ENCODE measurements at places on chromosomes 3 and 15.
A peak's percentile ranks its signal among the peaks of the same experiment; 100 is the strongest.

DNA sequence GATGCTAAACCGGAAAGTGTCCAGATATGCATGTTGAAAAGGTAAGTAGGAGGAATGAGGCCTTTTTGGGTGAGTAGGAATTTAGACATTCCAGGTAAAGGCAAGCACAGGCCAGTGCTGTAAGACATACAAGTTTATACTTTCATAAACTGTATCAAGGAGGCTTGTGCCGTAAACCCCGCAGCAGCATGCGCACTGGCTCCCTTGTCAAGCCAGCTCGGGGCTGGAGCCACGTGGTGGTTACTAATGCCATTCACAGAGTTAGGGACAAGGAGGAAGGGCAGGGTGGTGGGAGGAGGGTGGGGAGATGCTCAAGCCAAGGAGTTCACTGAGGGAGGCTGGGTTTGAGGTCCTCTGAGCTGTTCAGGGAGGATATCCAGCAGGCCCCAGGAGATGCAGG lies 35.8 kb downstream of the PLD1 start:
- no peak for DNase-seq

DNA sequence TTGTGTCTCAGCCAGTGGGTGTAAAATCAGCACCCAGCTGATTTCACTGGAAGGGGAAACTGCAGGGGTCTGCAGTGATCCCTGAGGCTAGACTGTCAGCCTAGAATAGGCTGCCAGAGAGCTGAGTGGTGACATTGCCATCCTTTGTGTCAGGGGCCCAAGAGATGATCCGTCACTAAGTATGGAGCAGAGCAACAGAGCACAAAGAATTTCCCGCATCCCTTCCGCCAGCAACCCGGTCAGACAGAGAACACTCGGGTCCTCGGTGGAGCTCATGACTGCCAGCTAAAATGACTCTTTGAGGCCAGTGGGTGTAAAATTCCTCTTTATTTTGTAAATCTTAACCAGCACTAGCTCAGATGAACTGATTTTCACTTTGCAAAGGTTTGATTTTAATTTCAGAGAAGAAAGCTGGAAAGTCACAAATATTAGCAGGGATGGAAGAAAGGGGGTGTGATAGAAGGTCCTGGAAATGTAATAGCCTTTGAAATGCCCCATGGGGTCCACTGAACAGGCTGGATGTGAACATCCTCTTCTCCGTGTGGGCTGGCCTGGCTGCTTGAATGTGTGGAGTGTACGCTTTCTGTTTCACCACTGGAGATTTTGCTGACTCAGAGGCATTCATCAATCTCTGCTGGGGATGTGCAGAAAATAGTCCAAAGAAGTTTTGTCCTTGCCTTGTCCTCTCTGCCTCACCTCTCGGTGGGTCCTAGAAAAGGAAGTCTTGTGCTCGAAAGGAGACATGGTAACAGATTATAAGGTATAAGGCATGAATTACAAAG lies 138.8 kb downstream of the SV2B start:
- no peak for DNase-seq

- no peak for DNase-seq
Measured at GRCh38 chr3:87044846-87045245, 53.9 kb upstream of the VGLL3 start.

- no peak for DNase-seq
Measured at GRCh38 chr3:183370391-183370790, 58.0 kb downstream of the MCF2L2 start.

GRCh38 chr15:58544756-58545155 lies 113.0 kb downstream of the LIPC start:
- no peak for DNase-seq

DNA sequence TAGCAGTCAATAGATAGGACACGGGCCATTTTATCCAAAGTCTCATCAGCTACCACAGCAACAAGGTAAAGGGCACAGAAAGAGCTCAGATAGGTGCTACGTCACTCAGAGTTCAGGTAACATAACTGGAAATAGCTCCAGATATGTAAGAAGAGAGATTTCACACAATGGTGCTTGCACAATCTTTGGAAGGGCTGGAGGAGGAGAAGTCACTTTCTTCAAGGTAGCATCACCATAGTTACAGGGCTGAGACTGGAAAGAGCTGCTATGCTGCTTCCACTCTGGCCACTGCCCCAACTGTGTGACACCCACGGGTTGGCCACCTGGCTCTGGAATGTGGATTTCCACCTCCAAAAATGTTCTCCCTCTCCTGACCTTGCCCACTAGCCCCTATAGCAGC lies 448.8 kb upstream of the THBS1 start:
- DNase-seq: no peak

DNA sequence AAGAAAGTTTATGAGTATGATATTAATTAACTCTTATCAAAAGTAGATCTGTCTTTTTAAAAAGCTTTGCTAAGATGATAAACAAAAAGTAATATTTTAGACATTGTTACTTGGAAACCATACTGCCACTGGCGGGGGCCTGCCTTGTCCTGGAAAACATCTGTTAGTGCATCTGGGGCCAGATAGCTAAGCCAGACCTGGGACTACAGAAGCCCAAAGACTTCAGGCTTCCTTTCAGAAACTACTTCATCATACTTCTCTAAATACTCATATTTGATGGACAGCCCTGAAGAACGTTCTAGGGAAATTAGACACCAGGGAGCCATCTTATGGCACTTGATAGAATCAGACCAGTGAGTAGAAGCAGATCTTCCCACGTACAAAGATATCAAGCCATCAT lies 795.4 kb upstream of the SEMA6D start:
- DNase-seq: no peak

DNA sequence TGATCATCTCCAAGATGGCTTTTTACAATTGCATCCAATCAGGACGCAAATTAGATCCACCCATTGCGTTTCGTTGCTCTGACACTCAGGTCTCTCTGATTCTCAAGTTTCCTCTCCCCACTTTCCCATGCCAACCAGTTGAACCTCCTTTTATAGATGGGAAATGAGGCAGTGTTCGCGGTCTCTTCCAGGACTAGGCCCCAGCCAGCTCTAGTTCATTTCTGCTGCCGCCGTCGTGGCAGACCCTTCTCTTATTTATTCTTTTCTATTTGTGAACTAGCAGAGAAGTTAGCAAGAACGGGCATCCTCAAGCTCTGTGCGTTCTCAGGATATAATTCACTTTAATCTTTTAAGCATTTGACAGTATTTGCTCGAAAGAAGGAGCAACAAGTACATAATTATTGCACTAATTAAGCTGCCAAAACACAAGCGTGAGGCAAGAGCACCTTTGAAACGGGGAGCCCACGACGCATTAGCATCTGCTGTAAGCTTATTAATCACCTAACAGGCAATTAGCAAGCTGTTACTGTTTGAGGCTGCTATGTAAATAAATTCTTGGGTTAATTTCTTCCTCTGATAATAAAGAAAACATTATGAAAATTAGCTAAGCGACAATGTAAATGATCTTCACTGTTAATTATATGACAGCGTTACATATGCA lies 246.4 kb upstream of the TLE3 start:
- DNase-seq: no peak

- DNase-seq: peak; percentile 4
Measured at GRCh38 chr15:61748529-61748928, 311.7 kb downstream of the VPS13C start.

- DNase-seq: no peak
Measured at GRCh38 chr3:17398959-17399551, 343.4 kb downstream of the TBC1D5 start.

GRCh38 chr3:14300721-14301399 lies 101.5 kb upstream of the SLC6A6 start:
- DNase-seq: no peak

DNA sequence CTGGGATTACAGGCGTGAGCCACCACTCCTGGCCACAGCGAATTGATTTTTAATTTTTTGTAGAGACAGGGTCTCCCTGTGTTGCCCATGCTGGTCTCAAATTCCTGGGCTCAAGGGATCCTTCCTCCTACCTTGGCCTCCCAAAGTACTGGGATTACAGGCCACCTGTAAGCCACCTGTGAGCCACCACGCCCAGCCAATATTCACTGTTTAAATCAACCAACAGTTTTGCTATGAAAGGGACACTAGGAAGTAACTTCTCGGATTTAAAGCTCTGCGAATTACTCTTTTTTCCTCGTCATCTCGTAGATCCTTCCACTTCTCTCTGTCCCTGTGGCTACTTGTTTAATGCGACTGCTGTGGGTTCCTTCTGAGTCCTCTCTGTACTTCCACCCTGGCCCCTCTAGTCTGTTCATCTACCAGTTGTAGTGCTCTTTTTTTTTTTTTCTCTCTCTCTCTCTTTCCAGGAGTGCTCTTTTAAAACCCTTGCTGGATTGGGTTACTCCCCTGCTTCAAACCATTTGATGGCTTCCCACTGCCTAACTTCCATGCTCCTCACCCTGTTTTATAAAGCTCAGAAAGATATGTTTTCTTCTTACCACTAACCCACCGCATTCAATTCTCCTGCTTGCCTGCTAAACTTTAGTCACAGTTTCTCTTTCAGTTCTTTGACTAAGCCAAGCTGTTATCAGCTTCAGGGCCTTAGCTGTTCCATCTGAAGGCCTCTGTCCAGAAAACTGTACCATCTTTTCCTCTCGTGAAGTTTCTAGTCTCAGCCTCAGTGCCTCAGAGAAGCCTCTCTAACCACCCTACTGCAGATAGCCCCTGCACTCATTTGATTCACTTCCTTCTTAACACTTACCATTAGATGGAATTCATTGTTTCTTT lies 12.4 kb downstream of the RTF1 start:
- no peak for DNase-seq

GRCh38 chr3:11569156-11569741 lies 74.5 kb downstream of the VGLL4 start:
- no peak for DNase-seq

GRCh38 chr15:58593870-58594269 lies 155.6 kb downstream of the ADAM10 start:
- no peak for DNase-seq

Data from GM04504 (cell line).